CD4-positive, alpha-beta T cell treated with Interleukin-4 for 4 hours (primary cell): ENCODE measurements at places on chromosomes 2 and 18.
A peak's percentile ranks its signal among the peaks of the same experiment; 100 is the strongest.

DNA sequence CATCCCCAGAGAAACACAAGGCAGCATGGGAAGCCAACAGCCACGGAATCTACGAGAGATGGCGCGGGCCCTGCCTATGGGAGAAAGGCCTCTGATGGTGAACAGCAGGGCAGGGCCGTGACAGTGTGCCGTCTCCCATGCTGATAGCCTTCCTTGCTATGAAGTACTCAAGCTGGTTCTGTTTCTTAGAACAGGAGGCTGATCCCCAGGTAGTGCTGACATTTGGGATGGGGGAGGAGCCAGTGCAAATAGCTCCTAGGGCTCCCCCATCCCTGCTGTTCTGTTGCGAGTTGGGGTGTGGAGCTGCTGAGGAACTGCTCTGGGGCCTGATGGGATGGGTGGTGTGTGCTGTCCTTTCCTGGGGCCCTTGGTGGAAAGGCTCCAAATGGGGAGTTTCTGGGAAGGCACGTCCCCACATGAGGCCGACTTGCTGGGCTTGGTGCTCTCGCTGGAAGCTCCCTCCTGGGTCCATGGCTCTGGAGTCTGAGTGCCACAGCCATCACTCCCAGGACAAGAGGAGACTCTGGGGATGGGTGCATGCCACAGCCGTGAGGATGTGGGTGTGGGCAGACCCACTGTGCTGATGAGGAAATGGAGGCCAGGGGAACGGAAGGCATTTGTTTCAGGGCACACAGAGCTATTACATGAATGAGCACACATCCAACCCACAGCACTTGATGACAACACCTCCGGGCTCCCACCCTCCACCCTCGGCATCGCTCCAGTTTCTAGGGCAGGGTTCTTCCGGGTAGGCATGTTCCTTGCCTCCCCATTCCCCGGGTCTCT, 246.8 kb downstream of the HDAC4 start:
- DNase-seq = no peak

DNA sequence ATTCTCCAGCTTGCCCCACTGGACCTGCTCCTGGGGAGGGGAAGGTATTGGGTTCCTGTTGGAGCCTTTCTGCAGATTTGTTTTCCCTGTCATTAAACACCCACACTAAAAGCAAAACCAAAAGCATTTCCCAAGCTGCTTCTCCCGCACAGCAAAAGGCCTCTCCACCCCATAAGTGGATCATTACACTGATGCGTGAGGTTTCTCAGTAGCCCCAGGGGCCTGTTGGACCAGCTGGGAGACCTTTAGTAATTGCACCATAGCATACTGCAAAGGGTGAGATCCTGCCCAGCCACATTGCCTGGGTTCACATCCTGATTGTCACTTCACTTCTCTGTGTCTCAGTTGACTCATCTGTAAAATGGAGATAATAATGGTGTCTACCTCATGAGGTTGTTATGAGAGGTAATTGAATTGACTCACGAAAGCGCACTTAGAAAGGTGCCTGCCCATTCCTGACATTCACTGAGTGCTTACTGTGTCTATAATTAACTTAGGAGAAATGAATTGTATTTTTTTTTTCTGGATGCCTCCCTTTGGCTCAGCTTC, 43.9 kb downstream of the TOGARAM2 start:
- DNase-seq = no peak

DNA sequence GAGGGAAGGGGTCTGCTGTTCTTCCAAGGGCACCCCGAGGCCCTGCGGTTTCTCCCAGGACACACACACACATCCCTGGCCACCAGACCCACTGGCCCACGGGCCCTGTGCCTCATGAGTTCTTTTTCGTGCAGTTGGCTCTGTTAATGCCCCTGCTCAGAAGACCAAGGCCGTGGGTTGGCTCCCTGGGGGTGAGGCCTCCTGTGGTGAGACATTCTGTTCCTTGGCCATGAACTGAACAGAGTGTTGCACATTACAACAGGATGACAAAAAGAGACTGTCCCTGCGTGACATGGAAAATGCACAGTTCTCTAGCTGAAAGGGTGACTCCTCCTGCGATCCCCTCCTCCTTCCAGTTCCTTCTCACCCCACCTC, 30.7 kb downstream of the SH2D6 start:
- DNase-seq = no peak

- peak; percentile 70 for DNase-seq
These were observed 63.6 kb downstream of the SLC35F5 start for GRCh38 chr2:113692698-113693428.

DNA sequence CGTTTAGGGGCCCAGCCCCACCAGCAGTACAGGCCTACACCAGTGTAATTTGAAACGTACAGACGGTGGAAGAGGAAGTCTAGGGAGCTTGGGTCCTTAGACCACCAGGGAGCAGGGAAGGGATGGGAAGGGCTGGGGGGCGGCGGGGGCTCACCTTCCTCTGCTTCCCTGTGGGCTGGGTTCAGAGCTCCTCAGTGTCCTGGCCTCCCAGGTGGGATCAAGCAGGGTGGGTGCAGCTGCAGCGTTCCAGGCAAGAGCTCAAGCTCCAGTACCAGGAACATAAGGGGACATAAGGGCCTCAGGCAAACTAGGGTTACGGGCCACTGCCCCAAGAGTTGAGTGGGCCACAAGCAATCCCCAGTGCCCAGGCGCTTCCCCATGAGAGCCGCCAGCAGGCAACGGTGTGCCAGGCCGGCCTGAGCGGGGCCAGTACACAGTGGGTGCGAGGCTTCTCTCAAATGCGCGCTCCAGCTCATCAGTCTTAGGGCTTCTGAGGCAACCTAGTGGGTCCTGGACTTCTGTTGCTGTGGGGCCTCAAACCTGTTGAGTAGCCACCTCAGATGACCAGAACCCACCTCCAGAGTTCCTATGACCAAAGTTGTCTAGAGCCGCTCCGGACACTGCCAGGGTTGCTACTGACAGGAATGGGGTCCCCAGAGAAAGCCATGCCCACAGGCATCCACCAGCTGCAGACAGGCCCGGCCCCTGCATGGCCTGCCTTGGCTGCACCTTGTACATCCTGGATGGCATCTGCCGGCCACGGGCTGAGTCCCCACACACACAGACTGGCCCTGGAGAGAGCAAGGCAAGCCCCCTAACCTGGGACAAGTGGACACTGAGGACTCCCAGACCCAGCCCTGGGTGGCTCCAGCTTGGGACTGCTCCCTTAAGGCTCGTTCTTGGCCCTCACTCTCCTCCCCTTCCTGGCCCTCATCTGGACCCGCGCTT, 5.2 kb downstream of the ANKRD23 start:
- DNase-seq = no peak

- no peak for DNase-seq
These were observed 240.3 kb downstream of the HDAC4 start for GRCh38 chr2:239160226-239161143.

DNA sequence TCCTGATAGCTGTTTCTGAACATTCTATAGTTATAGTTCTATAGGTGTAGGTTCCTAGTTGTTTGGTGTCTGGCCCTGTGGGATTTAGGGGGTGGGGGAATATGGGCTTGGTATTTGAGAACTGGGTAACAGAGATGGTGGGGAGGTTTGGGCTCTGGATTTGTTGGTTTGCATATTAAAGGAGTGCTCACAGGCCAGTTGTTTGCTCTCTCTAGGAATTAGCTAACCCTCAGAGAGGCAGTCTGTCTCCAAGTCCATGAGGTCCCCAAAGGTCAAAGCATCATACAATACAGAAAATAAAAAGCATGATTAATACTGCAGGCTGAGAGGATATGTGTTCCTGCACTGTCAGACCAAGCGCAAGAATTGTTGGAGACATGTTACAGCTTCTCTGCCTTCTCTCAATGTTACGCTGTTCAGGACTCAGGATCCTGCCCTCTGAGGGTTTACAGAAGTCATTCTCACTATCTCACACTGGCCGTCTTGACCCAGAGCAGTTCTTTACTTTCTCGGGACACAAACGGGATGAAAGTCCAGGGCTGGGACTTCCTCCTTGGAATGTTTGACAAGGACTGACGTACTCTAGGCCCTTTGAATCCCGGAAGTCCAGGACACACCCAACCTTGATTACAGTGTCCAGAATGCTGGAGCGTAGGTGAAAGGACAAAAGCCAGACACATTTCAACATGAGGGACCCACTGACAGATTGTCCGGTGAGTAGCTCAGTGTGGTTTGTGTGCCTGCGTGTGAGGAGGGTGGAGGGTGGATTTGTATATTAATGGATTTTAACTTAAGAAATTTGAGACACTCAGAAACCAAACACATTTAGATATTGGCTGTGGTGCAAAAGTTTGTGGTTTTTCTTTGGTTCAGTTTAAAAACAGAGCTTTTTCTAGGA, at the start of gene NOSTRIN:
Gene NOSTRIN, plus strand, starts transcription at position 677 of the 898 bp plus-strand sequence. Its CDS starts 10 bp downstream, at position 687.
- no peak for DNase-seq

GRCh38 chr2:173656086-173656485, 301.4 kb downstream of the CDCA7 start:
- no peak for DNase-seq

DNA sequence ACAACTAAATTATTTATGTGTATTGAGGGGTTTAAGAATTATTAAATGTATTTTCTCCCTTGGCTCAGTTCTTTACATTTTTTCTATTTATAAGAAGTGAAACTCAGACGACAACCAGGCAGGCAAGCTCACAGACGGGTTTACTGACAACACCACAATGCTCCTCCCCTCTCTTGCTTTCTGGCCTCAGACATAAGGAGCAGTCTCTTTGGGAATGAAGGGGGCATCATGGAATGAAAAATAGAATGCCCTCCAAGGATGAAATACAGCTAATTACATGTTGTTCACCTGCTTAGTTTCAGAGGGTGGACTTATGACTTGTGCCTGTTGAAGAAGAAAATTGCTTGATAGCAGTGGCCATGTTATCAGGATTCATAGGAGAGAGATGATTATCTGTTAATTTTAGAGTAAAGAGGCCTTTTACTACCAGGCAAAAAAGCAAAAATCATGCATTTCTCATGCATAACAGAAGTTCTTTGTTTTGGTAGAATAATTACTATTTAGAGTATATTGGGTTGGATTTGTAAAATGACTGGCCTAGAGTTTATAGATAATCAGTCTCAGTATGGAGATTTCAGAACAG, 172.1 kb upstream of the LRRTM1 start:
- no peak for DNase-seq

GRCh38 chr2:201343559-201343958, 13.6 kb downstream of the FLACC1 start:
- DNase-seq = no peak

GRCh38 chr18:78629426-78629825, 350.2 kb upstream of the SALL3 start:
- no peak for DNase-seq

DNA sequence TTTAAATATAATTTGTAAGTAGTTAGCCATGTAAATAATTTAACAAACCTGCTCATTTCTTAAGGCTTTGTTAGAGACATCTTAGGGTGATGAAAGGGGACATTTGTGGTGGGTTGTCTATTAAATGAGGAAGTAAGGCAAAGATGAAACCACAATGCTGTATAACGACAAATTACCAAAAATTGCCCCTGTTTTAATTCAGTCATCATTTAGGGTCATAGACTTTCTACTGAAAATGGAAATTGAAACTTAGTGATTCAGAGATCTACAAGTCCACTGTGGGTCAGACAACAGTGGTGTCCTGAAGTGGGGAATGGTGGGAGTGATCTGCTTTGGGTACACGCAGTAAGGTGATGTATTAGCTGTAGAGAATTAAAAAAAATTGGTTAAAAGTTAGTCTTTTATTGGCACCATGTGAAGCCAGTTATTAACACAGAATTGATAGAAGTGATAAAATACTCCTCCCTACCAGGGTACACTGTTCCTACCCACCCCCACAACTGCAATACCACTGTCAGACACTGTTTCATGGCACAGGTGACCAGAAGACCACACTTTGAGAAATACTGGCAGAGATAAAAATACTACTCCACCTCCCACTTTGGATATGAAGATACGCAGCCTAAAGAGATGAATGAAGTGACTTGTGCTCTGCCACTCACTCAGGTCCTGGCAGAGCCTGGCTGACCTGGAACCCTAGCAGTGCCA, 13.4 kb downstream of the CERS6 start:
- no peak for DNase-seq
